ENCODE measurements at places on chromosomes 1 and 21.

GRCh38 chr1:59688976-59689375 is 125.8 kb upstream of the HOOK1 start:
- no peak for DNase-seq

GRCh38 chr21:20108016-20108415 is 890.2 kb upstream of the NCAM2 start:
- DNase-seq = no peak

GRCh38 chr1:179984942-179985341 is 30.3 kb downstream of the CEP350 start:
- no peak for DNase-seq

- no peak for DNase-seq
Observed at GRCh38 chr1:85030536-85030935, 17.8 kb downstream of the MCOLN3 start.

Data from NCI-H2029 treated with DMSO at 0.1 percent for 48 hours (cell line).